ENCODE measurements at places on chromosomes 7 and 10. TPM values are rescaled to one million over a fixed set of nuclear protein-coding genes. Genes with fewer than 3 reads are reported as not detected.
A peak's percentile ranks its signal among the peaks of the same experiment; 100 is the strongest.

Gene ENKUR
- total RNA-seq = 0.33 TPM

GRCh38 chr10:102504179-102504975 lies 605 bp downstream of the SUFU start:
- DNase-seq = peak; percentile 13

DNA sequence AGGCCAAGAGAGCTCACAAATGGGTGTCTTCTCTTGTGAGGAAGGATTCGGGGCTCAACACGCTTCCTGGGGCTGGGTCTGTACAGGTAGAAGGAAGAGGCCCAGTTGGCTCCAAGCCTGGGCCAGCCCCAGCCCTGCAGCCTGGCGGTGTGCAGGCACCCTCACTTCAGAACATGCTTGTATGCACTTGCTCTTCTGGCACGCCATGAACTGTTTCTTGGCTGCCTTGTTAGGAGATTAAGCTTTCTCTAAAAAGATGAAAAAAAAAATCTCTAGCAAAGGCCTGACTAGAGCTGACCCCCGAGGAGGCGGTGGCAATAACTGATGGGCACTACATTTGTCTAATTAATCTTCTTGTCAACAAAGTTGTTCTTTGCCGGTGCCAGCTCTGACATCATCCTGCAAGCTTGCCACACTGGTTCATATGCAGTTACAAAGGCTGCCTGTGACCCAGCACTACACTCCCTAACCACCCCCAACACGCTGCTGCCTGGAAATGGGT lies 94.7 kb downstream of the WDR11 start:
- peak; percentile 11 for DNase-seq

- DNase-seq = no peak
Observed at GRCh38 chr7:16060502-16060901, 360.8 kb downstream of the CRPPA start.

- no peak for DNase-seq
Observed at GRCh38 chr10:89861199-89861573, 159.8 kb downstream of the KIF20B start.

DNA sequence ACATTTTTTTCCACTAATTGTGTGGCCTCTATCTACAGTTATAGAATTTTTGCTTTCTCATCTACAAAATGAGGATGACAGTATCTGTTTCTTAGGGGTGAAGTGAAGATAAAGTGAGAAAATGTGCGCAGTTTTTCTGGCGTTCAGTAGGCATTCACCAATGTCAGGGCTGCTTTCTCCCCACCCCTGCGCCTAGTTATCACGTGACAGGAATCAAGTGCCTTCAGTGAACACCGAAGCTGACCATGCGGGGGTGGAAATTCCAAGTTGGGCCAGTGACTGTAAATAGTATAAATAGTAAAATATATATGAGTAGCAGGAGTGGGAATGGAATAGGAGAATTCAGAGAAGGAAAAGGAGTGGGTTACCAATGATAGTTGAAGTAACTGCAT lies 77.4 kb downstream of the TAF3 start:
- DNase-seq = no peak

- DNase-seq = no peak
Observed at GRCh38 chr7:42189535-42189934, 47.5 kb downstream of the GLI3 start.

DNA sequence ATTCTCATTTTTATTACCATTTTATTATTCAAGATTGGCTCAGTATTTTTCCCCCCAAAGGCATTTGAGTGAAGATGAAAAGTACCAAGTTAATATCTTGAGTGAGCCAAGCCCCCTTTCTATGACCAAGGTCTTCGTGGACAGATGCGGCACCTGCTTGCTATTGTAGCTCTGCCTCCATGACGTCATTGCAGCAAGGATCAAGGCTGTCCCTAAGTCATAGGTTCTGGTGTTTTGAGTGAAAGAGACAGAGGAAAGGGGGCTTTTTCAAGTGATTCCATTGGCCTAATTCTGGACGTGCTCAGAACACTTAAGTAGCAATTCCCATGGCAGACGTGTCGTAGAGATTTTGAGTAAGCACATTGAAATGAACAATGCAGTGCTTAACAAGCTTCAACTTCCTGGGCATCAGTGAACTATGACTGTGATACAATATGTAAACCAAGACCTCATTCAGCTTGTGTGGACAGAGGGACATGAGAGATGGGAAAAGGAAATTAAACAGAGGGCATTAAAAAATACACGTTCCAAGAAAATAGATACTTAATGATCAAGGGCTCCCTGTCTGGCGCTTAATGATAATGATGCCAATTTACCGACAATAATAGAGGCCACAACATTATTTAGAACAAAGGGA lies 248.7 kb upstream of the NPVF start:
- DNase-seq = no peak

- no peak for DNase-seq
Observed at GRCh38 chr7:27048438-27048837, 47.4 kb downstream of the HOXA1 start.

Data from Daoy (cell line).